ENCODE measurements at places on chromosomes 2 and 18. TPM values are rescaled to one million over a fixed set of nuclear protein-coding genes. Genes with fewer than 3 reads are reported as not detected.

The RNF152 gene
- total RNA-seq, result 21.4 TPM

The CCDC148 gene
- 2.3 TPM for total RNA-seq

The ARHGAP15 gene
- total RNA-seq, result 0.49 TPM

The NGEF gene
- 2.1 TPM for total RNA-seq

The KIAA2012 gene
- not detected for total RNA-seq

The ASTL gene
- not detected for total RNA-seq

The SPR gene
- total RNA-seq, result 14.3 TPM

Measured in hair follicle dermal papilla cell (primary cell).